ENCODE measurements at places on chromosomes 12 and 14. TPM values are rescaled to one million over a fixed set of nuclear protein-coding genes. Genes with fewer than 3 reads are reported as not detected.

The ACOT2 gene
- 34.9 TPM for polyA plus RNA-seq

GRCh38 chr14:49497725-49498348, 88.3 kb downstream of the RPS29 start:
- peak; percentile 74 for DNase-seq

The PPFIBP1 gene
- 30.4 TPM for polyA plus RNA-seq

- no peak for DNase-seq
Observed at GRCh38 chr14:104218361-104219180, 80.2 kb downstream of the KIF26A start.

DNA sequence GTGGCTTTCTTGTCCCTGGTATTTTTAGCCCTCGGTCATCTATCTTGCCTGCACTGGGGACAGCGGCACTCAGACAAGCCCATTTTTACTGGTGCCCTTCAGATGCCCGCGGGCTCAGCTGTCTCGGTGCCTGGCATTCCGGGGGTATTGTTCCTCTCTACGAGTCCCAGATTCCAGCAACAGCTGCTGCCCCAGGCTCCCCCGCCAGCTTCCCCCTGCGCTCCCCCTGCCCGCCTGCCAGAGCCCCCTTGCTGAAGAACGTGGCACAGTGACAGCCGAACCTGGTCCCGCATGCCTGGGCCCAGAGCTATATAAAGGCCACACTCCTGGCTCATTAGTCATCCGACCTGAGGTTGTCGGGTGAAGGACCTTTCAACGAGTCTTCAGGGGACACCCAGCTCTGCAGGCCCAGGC, 10.9 kb upstream of the MYL2 start:
- DNase-seq, result no peak

The A2M gene
- 3.6 TPM for polyA plus RNA-seq

- peak; percentile 32 for DNase-seq
Observed at GRCh38 chr12:65526311-65526710, 247.8 kb downstream of the MSRB3 start.

- peak; percentile 33 for DNase-seq
Observed at GRCh38 chr12:93663006-93663728, 14.0 kb upstream of the CRADD start.

The KRT2 gene
- polyA plus RNA-seq, result not detected

DNA sequence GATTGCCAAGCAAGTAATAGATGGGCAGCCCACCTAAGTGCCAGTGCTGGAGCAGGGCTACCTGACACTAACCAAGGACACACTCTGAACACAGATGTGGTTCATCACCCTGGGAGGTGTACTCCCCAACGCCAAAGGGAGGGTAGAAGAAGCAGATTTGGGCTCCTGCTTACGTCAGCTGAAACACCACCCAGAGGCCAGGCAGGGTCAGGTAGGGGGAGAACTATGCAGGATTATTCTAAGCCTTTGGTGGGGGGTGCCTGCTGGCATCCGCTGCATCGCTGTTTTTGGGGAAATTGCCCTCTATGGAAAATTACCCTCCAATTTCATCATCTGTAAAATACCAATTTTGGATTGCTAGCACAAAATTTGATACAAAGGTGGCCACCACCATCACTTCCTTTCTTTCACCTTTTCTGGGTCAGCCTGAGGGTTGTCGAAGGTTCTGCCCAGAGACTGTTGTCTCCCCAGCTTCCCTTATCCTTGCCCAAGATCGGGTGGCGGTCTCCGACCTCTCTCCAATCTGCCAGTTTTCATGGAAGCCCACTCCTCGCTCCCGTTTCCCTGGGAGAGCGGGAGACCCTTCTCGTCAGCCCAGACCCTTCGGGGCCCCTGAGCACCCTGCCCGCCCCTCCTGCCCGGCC, 535 bp downstream of the BIN2 start:
- no peak for DNase-seq

DNA sequence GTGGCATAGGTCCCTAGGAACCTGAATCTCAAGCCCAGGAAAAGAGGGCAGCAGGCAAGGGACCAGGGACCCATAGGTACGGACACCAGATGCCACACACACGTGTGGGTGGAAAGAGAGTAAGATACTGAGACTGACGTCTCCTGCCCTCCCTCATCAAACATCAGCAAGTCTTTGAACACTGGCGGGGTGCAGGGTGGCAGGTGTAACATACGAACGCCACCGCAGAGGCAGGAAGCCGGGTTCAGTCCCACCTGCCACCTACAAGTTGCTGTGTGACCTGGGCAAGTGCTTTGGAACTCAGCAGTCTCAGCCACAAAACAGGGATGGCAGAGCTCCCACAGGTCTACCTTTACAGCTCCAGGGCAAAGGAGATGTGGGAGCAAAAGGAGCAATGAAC, 11.1 kb downstream of the ACTN1 start:
- DNase-seq, result no peak

The OR4E2 gene
- polyA plus RNA-seq, result not detected

DNA sequence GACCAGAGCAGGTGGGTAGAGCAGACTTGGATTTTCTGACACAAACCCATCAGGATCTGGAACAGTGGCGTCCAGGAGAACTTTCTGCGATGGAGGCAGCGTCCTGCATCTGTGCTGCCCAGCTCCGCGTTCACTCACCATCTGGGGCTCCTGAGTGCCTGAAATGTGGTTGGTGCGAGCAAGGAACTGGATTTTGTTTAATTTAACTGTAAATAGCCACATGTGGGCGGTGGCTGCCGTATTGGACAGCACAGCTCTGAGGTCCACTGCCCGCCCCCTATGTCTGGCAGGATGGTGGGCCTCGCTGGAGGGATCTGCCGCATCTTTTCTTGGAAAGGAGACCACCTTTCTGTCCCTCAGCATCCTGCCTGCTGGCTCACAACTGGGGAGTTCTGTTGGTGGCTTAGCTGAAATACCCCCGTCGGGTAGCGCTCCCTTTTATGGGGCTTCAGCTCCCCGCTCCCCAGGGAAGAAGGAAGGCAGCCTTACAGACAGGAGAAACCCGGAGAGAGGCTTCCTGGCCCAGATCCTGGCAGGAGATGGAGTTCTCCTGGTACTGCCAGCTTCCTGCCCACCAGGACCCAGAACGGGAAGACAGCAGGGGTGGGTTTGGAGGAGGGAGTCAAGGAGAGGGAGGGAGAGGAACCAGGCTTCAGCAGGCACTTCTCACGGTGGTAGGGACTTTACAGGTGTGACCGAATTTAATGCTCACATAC, 184.9 kb upstream of the PRMT8 start:
- no peak for DNase-seq

Data from IMR-90 (cell line).